ENCODE measurements at places on chromosomes 2 and 18.

GRCh38 chr18:48851599-48851960, 99.2 kb downstream of the SMAD7 start:
- DNase-seq, result no peak

DNA sequence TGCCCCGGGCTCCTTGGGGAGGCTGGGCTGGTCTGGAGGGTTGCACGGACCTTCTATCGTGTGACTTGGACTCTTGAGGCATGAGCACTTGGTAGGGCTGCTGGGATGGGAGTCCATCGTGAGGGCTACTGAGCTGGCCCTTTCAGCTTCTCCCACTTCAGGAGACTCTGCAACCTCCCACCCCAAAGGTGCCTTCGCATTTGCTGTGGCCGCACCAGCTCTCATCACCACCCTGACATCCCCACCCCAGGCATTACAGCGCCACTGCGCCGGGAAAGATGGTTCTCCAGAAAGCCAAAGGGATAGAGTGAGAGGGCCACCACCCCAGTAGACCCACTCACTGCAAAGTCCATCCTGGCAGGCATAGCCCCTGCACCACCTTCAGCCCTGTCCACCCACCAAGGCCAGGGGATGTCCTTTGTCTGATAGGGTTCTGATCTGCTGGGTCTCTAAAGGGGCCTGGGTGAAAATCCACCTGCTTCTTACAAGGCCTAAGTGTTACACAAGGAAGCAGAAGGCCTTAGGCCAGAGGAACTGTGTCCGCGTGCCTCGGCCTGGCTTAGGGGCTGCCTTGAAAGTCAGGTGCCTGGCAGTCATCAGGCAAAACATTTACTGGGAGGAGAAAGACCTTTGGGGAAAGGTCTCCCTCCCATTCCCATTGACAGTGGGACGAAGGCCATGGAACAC, 5.1 kb downstream of the EHD3 start:
- DNase-seq, result no peak

DNA sequence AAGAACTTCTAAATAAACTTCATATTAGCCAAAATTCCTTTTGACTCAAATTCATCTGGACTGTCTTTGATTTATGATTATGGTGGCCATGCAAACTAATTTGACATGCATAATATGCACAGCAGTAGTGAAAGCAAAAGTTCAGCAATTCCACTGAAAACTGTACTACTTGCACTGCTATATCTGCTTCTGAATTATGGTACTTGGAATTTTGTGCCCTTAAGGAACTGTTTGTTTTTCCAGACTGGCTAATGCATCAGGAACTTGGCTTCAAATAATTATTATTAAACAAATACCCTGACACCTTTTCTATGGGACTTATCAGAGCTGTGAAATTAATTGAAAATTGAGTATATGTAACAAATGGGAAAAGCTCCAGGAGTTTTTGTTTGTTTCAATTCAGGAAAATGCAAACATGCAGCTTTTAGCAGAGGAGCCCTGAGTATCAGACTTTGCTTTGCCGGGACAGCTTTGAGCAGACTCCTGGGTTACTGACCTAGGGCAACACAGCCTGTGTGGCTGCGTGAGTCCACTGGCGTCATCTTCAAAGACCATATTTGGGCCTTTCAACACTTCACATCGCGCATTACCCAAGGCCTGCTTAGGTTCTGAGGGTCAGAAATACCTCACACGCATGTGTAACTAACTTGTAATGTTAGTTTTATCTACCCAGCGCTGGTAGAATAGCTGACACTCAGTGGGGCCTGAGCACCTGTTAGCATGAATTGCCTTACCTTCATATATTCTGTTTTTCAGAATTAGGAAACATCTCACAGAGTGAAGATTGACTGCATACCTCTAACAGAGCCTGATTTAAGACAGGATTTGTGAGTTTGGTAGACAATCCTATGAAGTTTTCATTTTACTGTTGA, 35.4 kb downstream of the CFAP221 start:
- DNase-seq, result no peak

DNA sequence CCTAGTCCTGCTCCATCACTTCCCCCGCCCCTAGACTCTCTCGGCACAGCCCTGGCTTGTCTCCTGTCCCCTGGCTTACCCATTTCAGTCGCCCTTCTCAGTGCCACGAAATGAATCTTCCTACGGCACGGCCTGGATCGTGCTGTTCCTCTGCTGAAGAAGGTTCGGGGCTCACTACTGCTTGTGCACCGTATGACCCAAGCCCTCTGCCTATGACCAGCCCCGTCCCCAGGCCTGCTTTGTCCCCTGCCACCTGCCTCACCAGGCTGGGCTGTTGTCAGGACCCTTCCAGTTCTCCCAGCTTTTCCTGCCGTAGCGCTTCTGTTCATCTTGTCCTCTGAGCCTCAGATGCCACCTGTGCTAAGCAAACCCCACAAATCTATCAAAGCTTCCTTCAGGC, 13.9 kb downstream of the CHMP1B start:
- no peak for DNase-seq

- no peak for DNase-seq
Observed at GRCh38 chr2:205352593-205352992, 329.7 kb upstream of the NRP2 start.

- no peak for DNase-seq
Observed at GRCh38 chr2:31877008-31877407, 133.8 kb downstream of the MEMO1 start.

Data from CD4-positive, alpha-beta T cell treated with Interleukin-12 subunit alpha and Interleukin-12 subunit beta, for 1 hour (primary cell).